ENCODE measurements at places on chromosomes 16 and 17.

DNA sequence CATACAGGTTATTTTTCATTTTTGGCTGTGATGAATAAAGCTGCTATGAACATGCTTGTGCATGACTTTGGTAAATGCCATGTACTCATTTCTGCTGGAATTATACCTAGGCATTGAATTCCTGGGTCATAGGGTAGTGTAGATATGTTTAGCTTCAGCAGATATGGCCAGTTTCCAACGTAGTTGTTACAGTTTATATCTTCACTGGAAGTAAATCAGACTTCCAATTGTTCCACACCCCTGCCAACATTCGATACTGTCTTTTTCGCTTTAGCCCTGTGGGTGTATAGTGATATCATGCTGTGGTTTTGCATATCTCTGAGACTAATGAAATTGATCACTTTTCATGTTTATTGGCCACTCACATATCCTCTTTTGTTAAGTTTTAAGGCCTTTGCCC lies 50.4 kb downstream of the ARHGAP27 start:
- no peak for DNase-seq

DNA sequence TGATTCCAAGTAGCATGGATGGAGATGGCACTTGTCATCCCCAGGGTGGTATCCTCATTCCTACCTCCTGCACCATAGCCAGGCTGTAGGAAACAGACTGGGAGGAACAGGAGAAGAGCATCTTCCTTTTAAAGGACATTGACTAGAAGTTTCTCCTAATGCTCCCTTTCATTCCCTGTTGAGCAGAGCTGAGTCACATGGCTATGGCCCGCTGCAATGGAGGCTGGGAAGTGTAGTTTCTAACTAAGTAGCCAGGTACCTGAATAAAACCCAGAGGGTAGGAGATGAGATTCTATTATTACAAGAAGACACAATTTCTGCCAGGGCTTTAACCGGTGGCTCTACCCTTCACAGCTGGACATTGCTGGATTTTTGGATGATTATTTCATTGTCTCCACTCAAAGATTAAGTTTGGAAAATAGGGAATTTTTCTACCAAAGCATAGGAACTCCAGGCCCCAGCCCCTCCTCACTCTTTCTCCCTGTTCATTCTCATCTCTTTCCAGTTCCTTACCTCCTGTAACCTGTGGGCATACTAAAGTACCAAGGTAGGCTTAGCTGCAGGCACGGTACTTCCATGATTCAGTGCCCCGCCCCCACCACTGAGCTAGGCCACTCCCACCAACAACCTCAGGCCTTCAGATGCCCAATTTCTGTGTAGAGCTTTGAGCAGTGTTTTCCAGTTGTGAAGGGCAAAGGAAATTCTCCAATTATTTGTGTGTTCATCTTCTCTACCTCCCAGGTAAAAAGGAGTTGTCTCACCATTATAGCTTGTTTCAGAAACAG lies 378.3 kb downstream of the CDH13 start:
- no peak for DNase-seq

GRCh38 chr17:48236681-48237134 lies 129.1 kb downstream of the SNX11 start:
- no peak for DNase-seq

- DNase-seq, result no peak
Measured at GRCh38 chr16:85006639-85007038, 4.7 kb downstream of the ZDHHC7 start.

GRCh38 chr16:24018485-24018884 lies 182.7 kb downstream of the PRKCB start:
- DNase-seq, result no peak

DNA sequence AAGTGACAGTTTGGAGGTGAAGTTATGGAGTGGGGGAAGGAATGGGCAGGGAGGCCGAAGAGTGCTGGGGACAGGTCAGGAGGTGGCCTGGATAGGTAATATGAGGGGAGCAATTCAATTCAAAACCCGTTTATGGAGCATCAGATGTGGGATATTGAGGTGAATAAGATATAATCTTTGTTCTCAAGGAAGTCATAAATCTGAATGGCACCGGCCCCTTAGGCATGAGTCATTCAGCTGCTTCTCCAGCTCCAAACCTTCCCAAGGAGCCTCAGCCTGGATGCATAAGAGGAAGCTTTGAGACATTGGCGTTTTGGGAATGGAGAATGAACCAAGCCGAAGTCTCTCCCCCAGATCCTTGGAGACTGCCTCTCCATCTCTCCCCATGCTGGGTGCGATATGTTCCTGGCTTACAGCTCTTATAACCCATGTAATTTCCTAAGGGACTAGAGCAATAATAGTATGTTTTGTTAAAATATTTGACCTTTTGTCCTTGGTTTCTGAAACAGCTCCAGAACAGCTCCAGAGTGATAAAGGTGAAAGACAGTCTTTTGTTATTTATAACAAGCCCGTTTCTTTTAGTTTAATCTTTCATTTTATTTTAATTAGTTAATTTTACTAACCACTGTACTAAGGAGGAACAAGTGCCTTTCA lies 1.7 kb downstream of the TUBG2 start:
- DNase-seq, result no peak

- no peak for DNase-seq
Measured at GRCh38 chr17:70848785-70849184, 679.5 kb downstream of the KCNJ2 start.

- no peak for DNase-seq
Measured at GRCh38 chr17:45951941-45952340, 47.1 kb upstream of the STH start.

DNA sequence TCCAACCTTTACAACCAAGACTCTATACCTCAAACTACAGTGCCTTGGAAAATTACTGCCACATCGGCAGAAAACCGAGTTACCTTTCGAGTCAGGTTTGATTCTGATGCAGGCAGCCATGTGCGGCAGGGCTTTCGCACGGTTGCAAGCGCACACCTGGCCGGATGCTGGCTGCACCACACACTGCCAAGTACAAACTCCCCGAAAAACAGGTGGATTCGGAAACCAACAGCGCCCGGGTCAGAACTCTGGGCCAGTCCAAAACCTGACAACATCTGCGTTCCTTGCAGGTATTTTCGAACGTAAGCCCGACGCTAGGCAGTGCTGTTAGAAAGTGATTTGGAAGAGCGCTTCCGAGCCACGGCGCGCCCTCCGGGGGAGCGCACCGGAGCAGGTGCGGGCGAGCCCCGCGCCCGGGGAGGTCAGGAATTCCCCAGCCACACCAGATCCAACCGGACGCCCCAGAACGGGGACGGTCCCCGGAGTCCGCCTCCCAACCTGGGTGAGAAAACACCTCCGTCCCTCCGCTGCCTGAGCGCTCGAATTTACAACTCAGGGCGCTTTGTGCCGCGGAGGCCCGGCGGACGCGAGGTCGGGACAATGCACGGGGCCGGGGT lies 1.2 kb downstream of the USP7 start:
- DNase-seq, result no peak

- DNase-seq, result no peak
Measured at GRCh38 chr16:64251742-64252141, 870.1 kb downstream of the CDH11 start.

- DNase-seq, result no peak
Measured at GRCh38 chr17:48604770-48605329, at the start of gene HOXB6. Gene HOXB6 (minus strand): TSS chr17:48604986. CDS start chr17:48598150, 6,836 bp downstream.

DNA sequence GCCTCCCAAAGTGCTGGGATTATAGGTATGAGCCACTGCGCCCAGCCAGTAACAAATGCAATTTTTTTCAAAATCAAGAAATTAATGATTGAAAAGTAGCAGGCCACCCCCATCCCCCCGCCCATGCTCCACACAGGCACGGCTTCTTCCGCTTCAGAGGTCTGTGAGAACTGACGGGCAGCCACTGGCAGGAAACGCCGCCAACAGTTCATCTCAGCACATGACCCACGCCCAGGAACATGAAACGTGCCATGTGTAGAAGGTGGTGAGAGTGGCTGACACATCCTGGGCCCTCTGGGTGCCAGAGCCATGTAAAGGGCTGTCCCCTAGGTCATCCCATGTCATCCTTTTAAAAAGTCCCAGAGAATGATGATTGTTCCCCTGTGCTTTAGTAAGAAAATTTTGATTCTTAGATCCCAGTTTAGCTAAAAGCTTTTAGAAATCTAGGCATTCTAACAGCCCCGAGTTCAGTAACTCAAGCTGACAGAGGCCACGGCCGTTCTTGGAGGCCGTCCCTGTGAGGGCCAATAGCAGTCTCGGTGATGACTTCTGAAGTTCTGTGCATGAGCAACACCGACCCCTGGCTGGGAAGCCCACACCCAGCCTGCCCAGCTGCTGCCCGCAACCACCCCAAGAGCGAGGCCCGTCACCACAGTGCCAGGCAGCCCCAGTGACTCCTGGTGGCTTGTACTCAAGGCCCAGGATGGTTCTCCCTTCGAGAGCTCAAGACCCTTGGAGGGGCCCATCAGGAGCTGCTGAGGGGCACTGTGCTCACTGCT lies 52.1 kb downstream of the KLHDC4 start:
- no peak for DNase-seq

DNA sequence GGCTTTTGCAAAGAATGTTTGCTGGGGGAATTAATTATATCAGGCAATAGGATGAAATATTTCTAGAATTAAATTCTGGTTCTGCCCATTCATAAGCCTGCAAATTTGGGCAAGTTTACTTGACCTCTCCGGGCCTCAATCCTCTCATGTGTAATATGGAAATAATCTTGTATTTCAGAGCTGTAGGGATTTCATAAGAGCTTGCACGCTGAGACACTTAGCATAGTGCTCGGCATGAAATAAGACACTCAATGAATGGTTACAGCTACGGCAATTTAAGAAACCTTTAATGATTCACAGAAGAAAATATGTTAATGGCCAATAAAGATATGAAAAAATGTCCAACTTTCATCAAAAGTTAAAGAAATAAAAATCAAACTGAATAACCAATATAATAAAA lies 40.6 kb upstream of the PITPNM3 start:
- no peak for DNase-seq

GRCh38 chr17:7932483-7932891 lies 481 bp downstream of the CNTROB start:
- no peak for DNase-seq

- no peak for DNase-seq
Measured at GRCh38 chr17:37608351-37609169, 658 bp downstream of the SYNRG start.

GRCh38 chr16:67726106-67727034 lies 7.3 kb upstream of the GFOD2 start:
- DNase-seq, result no peak
